HT-29 (cell line): ENCODE measurements at places on chromosomes 2 and 18. TPM values are rescaled to one million over a fixed set of nuclear protein-coding genes. Genes with fewer than 3 reads are reported as not detected.

DNA sequence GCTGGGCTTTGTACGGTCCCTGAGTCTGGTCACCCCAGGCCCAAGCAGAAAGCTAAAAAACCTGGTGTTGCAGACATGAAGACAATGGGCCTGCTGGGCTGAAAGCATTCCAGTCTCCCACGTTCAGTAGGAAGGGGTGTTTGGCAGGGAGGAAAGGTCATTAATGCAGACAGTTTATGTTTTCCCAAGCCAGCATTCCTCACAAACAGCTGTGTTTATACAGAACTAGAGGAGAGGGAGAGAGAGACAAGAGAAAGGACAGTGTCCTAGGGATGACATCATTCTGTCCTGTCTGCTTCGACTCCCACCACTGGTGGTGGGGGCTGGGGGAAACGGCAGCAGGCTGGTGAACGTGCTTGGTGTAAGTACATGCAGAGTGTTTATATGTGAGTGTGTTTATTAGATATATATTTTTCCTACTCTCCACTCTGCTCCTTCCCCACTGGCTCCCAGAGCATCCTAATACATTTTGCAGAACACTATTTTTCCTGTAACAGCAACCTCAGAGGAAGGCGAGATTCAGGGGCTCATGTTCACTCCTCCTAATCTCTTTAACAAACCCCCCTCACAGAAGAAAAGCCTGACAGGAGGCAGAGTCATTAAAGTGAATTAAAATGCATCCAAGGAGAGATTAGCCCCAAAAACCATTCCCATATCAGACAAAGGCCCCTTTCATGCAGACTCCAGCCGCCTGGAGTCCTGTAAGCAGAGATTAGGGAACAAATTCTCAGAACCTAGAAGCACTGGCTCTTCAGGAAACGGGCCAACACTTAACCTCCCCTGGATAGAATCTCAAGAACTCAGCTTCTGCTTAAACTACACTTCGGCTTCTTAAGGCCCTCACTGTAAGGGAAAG, 380.4 kb downstream of the TNS1 start:
- no peak for DNase-seq

GRCh38 chr2:169118060-169118459, 48.7 kb downstream of the DHRS9 start:
- no peak for DNase-seq

GRCh38 chr2:6934758-6935651, 17.8 kb downstream of the RNF144A start:
- no peak for DNase-seq

Gene TMEM198
- total RNA-seq: 5.2 and 5.6 TPM in 2 replicates

DNA sequence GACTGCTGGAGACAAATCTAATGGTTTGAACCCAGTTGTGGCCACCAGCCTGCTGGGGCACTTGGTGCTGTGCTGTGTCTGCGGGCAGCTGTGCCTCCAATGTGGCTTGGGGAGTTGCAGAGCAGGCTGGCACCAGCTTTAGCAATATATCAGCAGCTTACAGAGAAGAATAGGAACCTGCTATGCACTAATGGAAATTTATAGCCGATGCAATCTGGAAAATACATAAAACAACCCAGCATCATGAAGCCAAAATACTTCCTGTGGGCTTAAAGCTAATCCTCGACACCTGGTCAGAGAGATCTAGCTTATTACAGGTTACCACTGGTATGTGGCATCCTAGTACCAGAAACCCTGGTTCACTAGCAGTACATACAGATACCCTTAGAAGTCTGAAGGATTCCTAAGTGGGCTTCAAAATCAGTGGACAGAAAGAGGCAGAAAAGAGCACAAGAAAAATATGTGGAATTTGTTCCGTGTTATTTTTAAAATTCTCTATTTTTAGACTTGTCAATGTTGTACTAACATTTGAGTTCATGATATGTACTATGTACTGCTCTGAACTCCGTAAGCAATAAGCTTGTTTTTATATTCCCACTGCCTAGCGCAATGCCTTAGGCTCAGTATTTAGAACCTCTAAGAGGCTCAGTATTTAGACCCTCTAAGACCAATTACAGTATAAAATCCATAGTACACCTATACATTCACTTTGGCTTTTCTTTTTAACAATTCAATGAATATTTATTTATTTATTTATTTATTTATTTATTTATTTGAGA, 194.7 kb downstream of the UXS1 start:
- peak; percentile 3 for DNase-seq

DNA sequence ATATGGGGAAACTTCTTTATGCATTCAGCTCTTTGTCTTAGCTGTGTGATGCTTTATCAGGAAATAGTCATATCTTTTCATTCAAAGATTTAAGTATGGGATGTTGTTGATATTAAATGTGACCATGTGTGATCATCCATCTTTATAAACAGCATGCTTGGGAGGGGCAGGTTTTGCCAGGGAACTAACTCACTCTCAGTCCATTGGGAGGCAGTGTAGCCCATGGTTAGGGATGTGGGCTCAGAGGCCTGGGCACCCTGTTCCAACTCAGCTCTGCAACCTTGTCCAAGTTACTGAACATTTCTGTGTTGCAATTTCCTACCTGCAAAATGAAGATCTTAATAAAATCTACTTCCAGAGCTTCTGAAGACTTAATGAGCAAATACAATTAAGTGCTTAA, 92.0 kb upstream of the BCL2L11 start:
- peak; percentile 52 for DNase-seq

GRCh38 chr2:241321886-241322285, 6.2 kb downstream of the SEPTIN2 start:
- no peak for DNase-seq

GRCh38 chr18:39561126-39561525, 1995.5 kb upstream of the CELF4 start:
- no peak for DNase-seq

DNA sequence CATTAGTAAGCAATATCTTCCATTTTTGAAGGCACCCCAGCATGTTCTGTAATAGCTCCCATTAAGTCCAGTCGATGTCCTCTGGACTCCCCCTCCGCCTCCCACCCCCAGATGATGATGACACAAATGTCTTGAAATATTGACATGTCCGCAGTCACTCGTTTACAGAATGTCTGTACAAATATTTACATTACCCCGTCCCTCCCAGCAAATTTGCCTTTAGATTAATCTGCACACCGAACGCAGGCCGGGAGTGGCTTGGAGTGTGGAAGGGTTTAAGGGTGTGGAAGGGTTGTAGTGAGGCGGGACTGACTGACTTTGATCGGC, 853 bp upstream of the OSBPL6 start:
- no peak for DNase-seq

DNA sequence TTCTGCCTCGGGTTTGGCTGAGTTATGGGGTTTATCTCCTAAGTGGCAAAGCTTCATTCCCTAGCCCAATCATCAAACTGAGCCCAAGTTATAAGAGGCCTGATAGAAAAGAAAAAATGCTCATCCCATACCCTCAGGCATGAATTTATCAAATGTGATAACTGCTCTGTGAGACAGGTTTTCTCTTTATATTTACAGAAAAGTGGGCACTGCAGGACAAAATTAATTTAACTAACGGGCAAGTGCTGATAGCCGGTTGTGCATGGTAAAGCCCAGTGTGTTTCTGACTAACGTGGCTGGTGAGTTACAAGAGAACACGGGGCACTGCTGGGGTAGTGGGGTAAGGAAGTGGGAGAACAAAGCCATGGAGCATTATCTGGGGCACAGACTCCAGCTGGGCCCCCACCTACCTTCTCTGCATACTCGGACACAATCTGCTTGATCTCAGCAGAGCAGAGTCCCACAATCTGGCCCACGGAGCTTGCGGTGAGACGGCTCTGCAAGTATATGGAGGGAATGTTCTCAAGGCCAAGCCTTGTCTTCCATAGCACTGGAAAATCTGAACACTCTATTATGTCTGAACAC, 40.3 kb downstream of the CCDC93 start:
- DNase-seq: no peak

DNA sequence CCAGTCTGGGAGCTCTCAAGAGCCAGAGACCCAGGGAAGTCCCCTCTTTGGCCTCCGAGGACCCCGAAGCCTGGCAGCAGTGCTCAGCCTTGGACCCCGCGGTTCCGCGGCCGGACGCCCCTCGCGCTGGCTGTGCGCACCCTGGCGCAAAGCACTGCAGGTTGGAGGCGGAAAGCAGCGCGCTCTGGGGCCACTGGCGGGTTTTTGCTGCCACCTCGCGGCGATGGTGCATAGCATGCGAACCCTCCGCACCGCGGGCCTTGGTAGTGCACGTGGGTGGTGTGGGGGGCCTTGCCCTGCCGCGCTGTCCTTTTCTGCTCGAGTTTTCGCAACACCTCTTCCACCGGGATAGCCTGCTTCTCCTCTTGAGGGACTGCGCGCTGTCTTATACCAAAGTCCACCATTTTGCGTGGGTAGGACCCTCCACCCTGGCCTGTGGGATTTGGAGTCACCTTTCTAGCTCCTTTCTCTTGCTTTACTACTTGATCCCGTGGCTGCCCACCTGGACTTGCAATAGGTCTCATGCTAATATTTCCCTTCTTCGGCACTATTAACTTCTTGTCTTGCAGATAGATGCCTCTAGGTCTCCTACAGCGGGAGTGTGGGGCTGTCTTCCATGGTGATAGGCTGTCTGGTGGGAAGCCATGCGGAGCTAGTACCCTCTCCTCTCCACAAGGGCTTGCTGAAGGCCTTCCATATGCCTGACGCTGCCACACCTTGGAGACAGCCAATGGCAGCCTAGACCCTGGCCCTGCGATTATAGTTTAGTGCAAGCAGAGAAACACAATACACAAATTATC, 14.3 kb downstream of the SIX3 start:
- DNase-seq: peak; percentile 81

GRCh38 chr2:223586261-223586660, 15.9 kb downstream of the SCG2 start:
- DNase-seq: no peak

DNA sequence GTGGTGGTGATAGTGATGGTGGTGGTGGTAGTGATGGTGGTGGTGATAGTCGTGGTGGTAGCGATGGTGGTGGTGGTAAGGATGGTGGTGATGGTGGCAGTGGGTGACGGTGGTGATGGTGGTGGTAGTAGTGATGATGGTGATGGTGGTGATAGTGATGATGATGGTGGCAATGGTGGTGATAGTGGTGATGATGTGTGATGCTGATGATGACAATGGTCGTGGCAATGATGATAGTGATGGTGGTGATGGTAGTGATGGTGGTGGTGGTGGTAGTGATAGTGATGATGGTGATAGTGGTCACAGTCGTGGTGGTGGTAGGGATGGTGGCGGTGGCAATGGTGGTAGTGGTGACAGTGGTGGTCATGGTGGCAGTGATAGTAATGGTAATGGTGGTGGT, 243.9 kb upstream of the RAB6C start:
- DNase-seq: no peak

DNA sequence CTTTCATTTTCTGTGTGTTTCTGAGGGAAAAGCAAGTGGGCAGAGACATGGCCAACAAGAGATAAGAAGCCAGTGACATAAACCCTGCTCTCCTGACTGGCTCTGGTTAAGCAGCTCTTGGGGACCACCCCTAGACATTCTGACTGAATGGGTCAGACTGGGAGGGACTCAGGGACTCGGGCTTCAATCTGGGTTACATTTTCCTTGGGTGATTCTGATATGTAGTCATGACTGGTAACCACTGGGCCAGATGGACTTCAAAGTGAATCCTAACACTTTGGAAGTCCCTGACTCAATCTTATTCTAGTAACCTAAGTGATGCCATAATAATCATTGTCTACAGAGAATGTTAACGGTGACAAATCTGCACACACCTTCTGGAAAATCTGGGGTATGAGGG, 397.8 kb downstream of the NBAS start:
- DNase-seq: no peak

Gene TNFAIP6
- total RNA-seq: not detected in 2 replicates

Gene CHAC2
- total RNA-seq: 10.3 and 11.7 TPM in 2 replicates

DNA sequence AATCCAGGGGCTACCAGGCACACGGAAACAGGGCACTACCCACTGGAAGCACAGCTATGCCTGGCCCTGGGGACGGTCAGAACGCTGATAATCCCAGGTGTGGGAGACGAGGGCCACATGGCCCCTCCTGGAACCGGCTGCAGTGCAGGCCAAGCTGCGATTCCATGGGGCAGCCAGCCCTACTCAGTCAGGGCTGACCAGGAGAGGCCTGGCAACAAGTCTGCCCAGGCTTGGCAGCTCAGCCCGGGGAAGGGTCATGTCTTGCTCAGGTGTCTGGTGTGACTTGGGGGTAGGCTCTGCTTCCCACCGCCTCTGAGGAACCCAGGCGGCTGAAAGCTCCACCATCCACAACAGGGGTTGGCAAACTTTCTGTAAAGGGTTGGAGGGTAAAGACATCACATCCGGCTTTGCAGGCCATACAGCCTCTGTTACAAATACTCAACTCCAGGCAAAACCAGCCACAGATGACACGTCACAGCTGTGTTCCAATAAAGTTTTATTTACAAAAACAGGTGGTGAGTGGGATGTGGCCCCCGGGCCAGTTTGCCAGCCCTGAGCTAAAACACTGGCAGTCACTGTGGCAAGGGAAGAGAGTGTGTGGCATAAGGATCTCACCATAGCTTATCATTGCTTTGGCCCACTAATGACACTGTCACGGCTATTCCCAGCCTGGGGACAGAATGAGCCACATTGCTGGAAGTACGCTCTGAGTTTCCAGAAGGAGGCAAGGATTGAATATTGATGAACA, 85.2 kb downstream of the NDUFA10 start:
- DNase-seq: no peak

- no peak for DNase-seq
These were observed 35.9 kb downstream of the RHOB start for GRCh38 chr2:20482725-20483124.

GRCh38 chr2:240631548-240632305, 6.4 kb downstream of the GPR35 start:
- DNase-seq: no peak

Gene TP53I3
- 28.7 and 28.9 TPM in 2 replicates for total RNA-seq

DNA sequence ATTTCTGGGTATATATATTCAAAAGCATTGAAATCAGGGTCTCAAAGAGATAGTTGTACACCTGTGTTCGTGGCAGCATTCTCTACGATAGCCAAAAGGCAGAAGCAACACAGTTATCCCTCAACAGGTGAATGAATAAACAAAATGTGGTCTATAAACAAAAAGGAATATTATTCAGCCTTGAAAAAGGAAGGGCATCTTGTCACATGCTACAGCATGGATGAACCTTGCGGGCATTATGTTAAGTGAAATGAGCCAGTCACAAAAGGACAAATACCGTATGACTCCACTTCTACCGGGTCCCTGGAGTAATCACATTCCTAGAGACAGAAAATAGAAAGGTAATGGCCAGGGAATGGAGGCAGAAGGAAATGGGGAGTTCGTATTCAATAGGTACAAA, 228.8 kb downstream of the SH3BP4 start:
- no peak for DNase-seq

- DNase-seq: no peak
These were observed 44.2 kb downstream of the CYP27C1 start for GRCh38 chr2:127175751-127176354.

Gene TFCP2L1
- total RNA-seq: 0.03 and 0.05 TPM in 2 replicates

DNA sequence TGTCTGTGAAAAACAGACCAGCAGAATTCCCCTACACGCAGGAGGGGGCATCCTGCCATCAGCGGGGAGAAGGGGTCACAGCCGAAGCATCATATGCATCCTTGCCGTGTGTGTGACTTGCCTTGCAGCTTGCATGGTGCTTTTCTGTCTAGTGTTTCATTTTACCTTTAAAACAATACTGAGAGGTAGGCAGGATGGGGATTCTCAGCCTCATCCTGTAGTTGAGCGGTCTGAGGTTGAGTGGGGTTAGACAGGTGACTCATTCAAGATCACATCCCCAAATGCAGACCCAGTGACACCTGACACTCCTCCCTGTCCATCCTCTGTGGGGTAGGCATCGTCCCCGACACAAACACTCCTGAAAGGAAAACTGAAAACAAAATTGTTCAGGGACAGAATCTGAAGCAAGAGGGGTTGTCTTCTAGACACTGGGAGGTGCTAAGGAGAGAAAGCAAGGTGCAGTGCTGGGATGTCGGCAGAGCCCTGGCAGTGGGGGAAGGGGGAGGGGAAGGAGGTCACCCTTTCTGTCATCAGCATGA, 7.9 kb downstream of the ARL4C start:
- DNase-seq: no peak
